AG08395 (cell line): ENCODE measurements at places on chromosomes 2 and 18.
A peak's percentile ranks its signal among the peaks of the same experiment; 100 is the strongest.

- no peak for DNase-seq
Observed at GRCh38 chr18:75083131-75083530, 125.8 kb downstream of the PTGR3 start.

- DNase-seq = no peak
Observed at GRCh38 chr2:218063896-218064295, 5.2 kb upstream of the RUFY4 start.

GRCh38 chr2:228703152-228703551, 521.7 kb upstream of the SPHKAP start:
- DNase-seq = no peak

DNA sequence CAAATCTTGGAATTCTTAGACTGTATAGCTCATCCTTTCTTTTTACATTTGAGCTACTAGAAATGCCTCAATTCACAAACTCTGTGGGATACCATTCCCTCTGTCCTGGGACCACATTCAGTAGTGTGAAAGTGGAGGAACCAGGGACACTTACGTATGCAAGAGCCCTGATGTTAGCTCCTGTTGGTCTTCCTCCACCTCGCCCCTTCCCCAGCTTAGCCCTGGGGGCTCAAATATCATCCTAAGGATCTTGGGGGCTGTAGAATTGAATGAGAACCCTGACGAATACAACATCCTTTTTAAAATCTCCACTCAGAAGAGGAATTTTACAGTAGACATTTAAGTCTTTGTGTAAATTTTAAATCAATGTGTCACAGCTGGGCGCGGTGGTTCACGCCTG, 65.2 kb upstream of the RAPH1 start:
- DNase-seq = no peak

GRCh38 chr2:228039752-228040534, 141.5 kb downstream of the SPHKAP start:
- peak; percentile 34 for DNase-seq

DNA sequence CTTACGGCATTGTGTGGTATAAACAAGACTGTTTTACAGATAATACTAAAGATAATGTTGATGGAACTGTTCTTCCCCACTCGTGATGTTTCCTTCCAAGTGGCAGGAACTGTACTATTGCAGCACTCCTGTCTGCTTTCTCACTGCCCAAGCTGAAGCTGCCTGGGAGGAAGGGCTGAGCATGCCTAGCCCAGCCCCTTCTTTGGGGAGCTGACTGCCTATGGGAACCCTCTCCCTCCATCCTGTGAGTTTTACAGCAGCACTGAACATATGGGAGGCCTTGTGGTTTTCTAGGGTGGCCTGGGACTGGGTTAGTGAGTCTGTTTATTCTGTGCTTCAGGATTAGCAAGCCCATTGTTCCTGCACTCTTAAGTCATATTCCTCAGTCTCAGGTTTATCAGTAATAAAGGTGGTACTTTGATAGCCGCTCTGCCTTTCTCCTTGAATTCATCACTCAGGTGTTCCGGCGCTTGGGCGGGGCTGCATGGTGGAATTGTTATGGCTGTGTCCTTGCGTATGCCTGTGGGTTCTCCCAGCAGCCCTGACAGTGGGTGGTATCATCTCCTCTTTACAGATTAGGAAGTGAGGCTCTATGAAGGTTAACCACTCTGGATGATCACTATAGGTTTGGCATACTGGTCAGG, 379.7 kb downstream of the PTPRM start:
- DNase-seq = peak; percentile 60

- DNase-seq = peak; percentile 40
Observed at GRCh38 chr2:226893216-226893615, 57.4 kb downstream of the RHBDD1 start.
